ENCODE measurements at places on chromosomes 5 and 9.

- DNase-seq = no peak
Observed at GRCh38 chr9:132474253-132474652, 64.2 kb downstream of the CFAP77 start.

- no peak for DNase-seq
Observed at GRCh38 chr9:105500108-105500766, 52.4 kb downstream of the FSD1L start.

DNA sequence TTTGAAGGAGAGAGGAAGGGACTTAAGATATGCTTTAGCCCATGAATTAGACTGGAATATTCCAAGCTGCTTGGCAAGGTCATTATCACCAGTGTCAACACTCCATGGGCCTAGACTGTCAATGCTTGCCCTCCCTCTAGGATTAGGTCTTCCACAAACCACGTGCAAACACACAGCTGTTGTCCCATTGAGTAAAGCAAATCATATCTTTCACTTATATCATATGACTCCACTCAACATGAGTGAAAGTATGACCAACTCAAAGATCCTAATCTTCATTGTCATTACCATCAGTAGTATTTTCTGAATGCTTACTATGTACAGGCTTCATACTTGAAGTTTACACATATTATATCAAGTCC, 57.0 kb upstream of the GRAMD2B start:
- DNase-seq = no peak

DNA sequence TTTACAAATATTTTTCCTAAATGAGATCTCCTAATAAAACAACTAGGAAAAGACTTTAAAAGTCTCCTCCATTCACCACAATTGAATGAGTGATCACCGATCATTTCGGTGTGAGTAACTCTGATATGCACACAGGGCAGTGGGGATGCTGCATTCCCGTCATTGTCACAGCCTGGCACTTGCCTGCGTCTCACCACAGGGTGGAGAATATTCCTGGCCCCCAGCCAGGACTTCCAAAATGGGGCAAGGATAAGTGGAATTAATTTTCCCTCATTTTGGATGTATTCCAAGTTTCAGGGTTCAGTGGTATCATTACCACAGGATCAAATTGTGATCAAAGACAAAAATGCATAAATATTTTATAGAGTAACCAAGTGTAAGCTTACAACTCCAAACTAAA, 107.1 kb downstream of the CTNND2 start:
- DNase-seq = peak; percentile 50

- no peak for DNase-seq
Observed at GRCh38 chr5:107067395-107067794, 603.3 kb downstream of the EFNA5 start.

- DNase-seq = no peak
Observed at GRCh38 chr9:92188969-92189781, 74.0 kb upstream of the SPTLC1 start.

Measured in NCI-H748 treated with DMSO at 0.1 percent for 48 hours (cell line).